ENCODE measurements at places on chromosomes 16 and 17.

- DNase-seq, result no peak
Measured at GRCh38 chr16:79419148-79419547, 181.4 kb downstream of the MAF start.

GRCh38 chr17:48995974-48996721 lies 1.0 kb upstream of the IGF2BP1 start:
- DNase-seq, result peak; percentile 29

DNA sequence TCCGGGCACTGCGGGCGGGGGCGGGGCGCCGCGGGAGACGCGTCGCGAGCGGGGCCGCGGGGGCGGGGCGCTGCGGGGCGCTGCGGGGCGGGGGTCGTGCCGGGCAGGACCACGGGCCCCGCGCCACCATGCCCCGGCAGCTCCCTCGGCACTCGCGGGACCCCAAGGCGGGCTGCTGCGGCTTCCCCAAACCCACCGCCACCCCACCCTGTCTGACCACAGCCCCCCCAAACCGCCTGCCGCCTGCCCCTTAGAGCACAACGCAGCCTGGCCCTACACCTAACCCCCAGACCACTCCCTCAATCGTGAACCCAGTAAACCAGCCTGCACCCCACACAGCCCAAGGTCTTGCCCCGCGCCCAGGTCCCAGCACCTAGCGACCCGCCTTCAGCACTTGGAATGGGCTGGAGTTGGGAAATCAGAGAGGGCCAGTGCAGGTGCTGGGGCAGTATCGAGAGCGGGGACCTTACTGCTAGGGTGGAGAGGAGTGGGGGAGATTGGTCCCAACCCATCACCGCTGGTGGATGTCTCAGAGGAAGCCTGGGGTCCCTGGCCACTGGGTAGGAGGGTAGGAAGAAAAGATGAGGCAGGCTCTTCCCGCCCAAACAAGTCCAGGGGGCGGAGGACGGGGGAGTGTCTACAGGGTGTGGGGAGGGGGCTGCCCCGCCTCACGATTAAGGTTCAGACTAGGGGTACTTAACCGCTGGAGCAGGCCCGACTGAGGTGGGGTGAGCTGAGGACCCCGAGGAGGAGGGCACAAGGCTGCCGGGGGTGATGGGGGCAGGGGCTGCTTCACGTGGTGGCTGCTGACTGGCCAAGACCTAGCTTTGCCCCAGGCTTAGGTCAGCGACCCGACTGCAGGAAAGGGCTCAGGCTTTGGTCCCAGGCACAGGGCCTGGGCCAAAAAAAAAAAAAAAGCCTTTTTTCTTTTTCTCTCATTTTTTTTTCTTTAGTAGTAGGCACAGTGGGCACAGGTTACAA lies 539 bp upstream of the VAMP2 start:
- DNase-seq, result no peak

- no peak for DNase-seq
Measured at GRCh38 chr17:42284024-42284369, 4.3 kb upstream of the STAT5A start.

- DNase-seq, result no peak
Measured at GRCh38 chr16:65111306-65111705, 10.6 kb downstream of the CDH11 start.

DNA sequence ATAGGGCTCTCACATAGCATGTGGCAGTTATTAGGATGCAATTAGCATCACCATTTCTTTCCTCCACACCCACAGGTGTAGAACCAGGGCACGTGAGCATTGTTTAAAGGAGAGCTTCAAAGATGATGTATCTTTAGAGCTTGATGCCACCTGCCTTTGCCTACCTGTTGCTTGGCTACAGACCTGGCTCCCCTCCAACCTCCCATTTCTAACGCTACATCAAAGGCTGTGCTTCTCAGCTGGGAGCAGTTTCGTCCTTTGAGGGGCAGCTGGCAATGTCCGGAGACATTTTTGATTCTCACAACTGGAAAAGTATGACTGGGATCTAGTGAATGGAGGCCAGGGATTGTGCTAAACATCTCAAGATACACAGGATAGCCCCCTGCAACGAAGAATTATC lies 78.5 kb upstream of the CLEC3A start:
- no peak for DNase-seq
